Muscle of leg (tissue), 16 donors: ENCODE measurements at places on chromosomes 16 and 17. TPM values are rescaled to one million over a fixed set of nuclear protein-coding genes. Genes with fewer than 3 reads are reported as not detected.

DNA sequence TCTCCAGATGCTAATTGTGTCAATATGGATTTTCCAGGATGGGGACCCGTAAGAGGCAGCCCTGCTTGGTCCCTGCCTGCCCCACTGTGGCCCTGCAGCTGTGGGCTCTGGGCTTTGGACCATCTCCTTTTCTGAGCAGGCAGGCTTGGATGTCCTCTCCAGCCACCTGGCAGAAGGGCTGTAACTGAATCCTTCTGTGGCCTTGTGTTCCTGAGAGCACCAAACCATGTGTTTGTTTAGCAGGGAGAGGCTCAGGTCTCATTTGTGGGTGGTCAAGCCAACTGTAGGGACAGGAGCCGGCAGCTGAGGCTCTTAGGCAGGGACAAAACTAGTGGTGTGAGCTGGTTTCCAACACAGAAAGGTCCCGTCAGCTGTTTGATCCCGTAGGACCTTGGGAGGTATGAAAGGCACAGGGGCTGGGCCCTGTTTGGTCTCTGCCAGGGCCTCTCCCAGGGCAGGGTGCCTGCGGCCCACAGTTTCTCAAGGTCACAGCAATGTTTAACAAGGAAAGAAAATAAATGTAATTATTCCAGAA, 18.5 kb downstream of the SEC14L5 start:
- DNase-seq: peak; percentile 50

GRCh38 chr16:10688291-10688690, 6.4 kb downstream of the TEKT5 start:
- no peak for DNase-seq

DNA sequence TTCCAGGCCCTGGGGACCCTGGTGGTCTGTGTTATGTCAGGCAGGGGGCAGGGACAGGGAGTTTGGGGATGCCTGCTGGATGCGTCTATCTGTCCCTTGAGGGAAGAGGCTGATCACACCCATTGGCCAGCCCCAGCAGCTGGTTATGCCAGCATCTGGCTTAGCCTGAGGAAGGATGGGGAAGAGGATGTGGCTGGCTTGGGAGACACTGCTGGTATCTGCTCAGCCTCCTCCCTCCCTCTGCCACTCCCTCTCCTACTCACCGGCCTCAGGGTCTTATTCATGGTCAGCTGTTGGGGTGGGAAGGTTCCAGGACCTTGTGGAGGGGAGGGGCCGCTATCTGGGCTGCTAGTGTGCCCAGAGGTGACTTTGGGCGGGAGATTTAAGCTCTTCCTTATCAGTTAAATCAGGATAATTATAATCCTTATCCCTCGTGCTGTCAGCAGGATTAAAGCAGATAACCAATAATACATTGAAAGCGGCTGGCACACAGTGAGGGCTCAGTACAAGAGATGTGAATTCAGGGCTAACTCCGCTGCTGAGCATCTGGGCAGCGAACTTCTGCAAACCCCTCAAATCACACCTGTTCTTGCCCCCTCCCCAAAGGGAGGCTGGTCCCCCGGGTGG, 36.0 kb upstream of the MLKL start:
- DNase-seq: no peak

DNA sequence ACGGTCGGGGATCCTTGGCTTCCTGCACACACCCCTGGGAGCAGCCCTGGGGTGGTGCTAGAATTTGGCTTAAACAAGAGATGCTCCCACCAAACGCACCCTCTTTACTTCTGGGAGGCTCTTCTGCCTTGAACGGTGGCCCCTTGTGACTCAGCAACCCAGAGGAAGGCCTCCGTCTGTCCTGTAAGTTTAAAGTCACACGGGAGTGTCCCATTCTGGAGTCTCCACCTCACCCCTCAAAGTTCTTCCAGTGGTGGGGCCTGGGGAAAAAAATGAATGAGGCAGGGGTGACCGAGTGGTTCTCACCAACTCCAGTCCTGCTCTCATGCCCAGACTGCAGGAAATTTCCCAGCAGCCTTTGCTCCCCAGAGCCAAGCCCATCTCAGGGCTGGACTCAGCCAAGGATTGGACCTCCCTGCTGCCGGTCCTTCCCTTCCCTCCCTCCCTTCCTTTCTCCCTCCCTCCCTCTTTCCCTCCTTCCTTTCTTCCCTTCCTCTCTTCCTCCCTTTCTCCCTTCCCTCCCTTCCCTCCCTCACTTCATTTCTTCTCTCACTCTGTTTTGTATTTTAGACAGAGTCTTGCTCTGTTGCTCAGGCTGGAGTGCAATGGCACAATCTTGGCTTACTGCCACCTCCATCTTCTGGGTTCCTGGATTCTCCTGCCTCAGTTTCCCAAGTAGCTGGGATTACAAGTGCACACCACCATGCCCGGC, 11.4 kb downstream of the ITGAD start:
- DNase-seq: peak; percentile 15

GRCh38 chr16:88536971-88537751, 33.0 kb upstream of the ZC3H18 start:
- DNase-seq: no peak

- DNase-seq: no peak
These were observed 3.4 kb downstream of the SPNS1 start for GRCh38 chr16:28977703-28978662.

The KNOP1 gene
- 23.5 TPM for total RNA-seq

The TBC1D26 gene
- total RNA-seq: 0.31 TPM
